ENCODE measurements at places on chromosomes 12 and 14.

DNA sequence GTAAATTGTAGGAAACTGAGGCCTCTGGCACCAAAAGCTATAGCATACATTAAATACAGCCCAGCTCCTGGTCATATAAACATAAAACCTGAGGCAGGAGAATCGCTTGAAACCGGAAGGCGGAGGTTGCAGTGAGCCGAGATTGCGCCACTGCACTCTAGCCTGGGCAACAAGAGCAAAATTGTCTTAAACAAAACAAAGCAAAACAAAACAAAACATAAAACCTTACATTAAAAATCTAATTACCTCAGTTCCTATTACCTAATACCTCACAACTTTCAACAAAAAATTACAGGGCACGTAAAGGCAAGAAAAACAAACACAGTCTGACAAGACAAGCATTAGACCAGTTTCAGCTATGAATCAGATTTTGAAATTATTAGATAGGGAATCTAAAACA, 36.7 kb downstream of the TMEM116 start:
- no peak for DNase-seq

- no peak for DNase-seq
Observed at GRCh38 chr14:39628087-39628486, 195.9 kb upstream of the FBXO33 start.

DNA sequence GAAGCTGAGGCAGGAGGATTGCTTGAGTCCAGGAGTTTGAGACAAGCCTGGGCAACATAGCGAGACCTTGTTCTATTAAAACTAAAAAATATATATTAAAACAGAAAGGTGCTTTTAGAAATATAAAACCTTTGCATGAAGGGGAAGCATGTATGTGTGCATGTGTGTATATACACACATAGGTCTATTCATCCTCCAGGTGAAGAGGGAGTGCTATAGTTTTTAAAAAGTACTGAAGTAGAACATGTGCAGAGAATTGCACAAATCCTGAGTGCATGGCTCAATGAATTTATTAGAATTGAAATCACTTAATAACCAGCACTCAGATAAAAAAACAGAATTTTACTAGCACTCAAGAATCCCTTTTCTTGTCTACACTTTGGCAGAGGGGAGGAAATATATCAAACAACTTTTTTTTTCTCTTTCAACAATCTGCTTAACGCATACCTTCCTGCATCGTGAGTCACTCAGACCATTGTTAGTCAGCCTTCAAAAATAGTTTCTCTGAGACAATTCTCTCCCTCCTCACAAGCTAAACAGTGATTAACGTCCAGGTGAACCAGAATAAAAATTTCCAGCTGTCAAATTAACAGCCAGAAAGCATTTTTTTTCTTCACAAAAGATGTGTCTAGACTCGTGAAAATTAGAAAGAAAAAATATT, 17.7 kb upstream of the NEDD1 start:
- DNase-seq = no peak

DNA sequence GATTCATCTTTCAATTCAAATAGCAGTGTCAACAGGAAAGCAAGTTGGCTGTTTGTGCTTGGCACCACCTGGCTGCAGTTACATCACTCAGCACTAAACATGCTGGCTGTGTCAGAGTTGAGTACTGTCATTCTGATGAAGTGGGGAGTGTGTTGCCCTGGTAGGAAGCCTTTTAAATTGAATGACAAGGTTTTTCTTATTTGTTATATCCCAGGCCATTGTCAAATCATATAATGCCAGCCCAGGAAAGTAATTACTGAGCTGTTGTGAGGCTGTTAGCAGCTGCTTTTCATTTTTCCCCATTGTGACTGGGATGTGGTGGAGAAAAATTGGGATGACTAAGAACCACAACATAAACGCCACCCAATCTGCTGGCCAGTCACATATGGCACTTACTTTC, 106.5 kb upstream of the PRKD1 start:
- no peak for DNase-seq

- no peak for DNase-seq
Observed at GRCh38 chr12:22588817-22589216, 36.2 kb upstream of the ETNK1 start.

DNA sequence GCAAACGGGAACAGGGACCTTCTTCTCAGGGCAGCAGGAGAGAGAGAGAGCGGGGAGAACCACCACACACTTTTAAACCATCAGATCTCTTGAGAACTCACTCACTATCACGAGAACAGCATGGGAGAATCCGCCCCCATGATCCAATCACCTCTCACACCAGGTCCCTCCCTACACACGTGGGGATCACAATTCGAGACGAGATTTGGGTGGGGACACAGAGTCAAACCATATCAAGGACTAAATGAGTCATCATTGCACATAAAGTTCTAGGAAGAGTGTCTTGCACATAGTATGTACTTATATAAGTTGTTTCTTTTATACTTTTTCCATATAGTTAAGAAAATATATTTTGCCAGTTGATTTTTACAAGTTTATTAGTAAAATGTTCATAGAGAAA, 17.6 kb upstream of the NTN4 start:
- DNase-seq = no peak

- no peak for DNase-seq
Observed at GRCh38 chr12:47360771-47361388, 281.1 kb upstream of the AMIGO2 start.

DNA sequence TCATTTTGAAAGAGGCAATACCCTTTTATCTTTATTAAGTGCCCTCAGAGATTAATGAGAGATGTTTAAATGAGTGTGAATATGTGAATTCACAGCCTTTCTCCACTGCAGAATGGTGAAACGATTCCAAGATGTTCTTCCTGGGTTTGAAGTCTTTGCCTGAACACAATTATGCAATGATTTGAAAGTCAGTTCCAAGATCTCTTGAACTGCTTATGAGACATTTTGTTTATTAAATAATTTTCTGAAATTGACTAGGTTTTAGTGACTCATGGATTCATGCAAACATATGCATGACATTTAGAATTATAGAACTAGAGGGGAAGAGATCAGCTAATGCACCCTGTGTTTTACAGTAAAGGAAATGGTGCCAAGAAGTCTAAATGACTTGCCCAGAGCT, 118.1 kb upstream of the SLC38A2 start:
- no peak for DNase-seq

- no peak for DNase-seq
Observed at GRCh38 chr12:91993287-91994017, 152.2 kb downstream of the BTG1 start.

Data from stimulated activated CD4-positive, alpha-beta T cell treated with anti-CD3 and anti-CD28 coated beads, Interleukin-2, amount 100 ng/mL, for 48 hours (primary cell).